ENCODE measurements at places on chromosomes 1 and 21. TPM values are rescaled to one million over a fixed set of nuclear protein-coding genes. Genes with fewer than 3 reads are reported as not detected.

- DNase-seq, result no peak
Measured at GRCh38 chr1:157151506-157151905, 13.3 kb upstream of the ETV3 start.

GRCh38 chr1:240500647-240501046 lies 111.3 kb downstream of the GREM2 start:
- DNase-seq, result no peak

Gene TMEM79
- total RNA-seq, result 2.2 TPM

Gene FAM43B
- total RNA-seq, result 3.9 TPM

DNA sequence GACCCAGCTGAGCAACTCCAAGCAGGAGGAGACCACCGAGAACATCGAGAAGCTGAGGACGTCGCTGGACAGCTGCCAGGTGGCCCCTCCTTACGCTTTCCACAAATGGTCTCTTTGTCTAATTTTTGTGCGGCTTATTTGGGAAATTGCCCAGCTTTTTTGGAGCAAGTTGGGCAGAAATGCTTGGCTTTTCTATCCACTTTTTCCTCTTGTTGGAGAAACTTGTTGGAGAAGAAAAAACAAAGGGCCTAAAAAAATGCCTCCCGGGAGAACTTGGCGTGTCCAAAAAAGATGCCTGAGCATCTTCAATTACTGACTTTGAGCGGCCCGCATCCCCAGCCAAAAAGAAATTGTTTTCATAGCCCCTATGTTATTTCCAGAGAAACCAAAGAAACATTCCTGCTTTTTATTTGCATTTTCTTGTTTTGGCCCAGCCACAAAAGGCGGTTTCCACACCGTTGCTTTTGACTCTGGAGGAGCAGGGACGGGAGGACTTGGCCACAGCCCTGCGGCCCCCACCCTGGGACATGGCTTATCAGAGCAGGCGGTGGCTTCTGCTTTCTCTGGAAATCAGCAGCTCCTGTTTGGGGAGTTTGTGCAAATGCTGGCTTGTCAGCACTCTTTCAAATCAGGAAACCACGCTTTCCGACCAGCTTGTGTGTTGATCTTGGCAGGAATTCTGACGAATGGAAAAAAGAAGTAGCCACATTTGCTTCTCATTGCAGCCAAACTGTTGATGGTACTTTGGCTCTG lies 81.2 kb upstream of the EFHD2 start:
- no peak for DNase-seq

Gene RHBG
- not detected for total RNA-seq

GRCh38 chr1:211986628-211987254 lies 48.6 kb downstream of the INTS7 start:
- DNase-seq, result no peak

GRCh38 chr1:99659755-99660210 lies 13.9 kb downstream of the PALMD start:
- no peak for DNase-seq

Gene MPZ
- 1.5 TPM for total RNA-seq

- DNase-seq, result no peak
Measured at GRCh38 chr1:159005161-159005560, 4.5 kb upstream of the IFI16 start.

Gene NPL
- 6.1 TPM for total RNA-seq

GRCh38 chr1:64171797-64172281 lies 31.6 kb upstream of the UBE2U start:
- DNase-seq, result no peak

- DNase-seq, result no peak
Measured at GRCh38 chr1:169483500-169483966, 2.2 kb downstream of the SLC19A2 start.

DNA sequence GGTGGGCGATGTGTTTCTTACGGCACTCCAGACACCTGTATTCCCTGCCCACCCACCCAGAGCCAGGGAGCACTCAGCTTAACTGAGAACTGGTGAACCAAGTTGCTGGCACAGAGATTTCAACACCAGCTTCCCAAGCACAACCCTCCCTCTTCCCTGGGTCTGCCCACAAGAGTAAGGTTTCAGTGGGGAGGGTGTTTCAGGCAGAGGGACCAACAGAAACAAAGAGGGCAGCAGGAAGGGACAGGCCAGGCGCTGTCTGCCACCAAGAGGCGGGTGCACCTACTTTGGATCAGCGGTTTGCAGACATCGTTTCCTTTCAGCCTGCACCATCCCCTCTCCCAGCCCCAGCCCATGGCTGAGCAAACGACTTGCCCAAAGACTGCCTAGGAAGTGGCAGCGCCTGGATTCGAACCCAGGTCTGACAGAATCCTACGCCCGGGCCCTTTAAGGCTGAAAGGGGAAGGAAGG lies 21.9 kb upstream of the ALDH4A1 start:
- no peak for DNase-seq

GRCh38 chr1:201703621-201704438 lies 125.1 kb upstream of the IPO9 start:
- DNase-seq, result peak; percentile 94

- no peak for DNase-seq
Measured at GRCh38 chr1:243819438-243819839, 30.6 kb downstream of the AKT3 start.

DNA sequence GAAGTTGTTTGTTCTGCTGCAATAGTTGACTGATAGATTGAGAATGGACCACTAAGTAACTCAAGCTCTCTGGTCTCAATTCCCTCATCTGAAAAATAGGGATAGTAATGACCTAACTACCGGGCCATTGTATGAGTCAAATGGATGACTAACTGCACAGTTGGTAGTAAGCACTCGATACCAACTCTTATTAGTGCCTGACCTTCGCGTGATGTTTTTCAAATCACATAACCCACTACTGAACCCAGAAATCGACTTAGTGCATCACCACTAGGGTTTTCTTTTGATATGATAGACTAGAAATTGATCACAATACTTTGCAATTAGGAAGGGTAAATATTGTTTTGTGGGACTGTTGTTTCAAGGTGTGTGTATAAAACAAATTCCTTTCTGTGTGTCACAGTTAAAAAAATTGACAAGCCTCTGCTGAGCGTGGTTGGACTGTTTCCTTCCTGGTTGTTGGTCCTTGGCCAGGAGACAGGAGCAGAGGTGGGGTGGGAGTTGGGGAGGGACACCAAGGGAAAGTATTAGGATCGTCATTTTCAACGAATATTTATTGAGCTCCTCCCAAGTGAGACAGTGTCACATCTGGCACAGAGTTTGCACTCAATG lies 54.0 kb upstream of the LRP8 start:
- no peak for DNase-seq

- no peak for DNase-seq
Measured at GRCh38 chr1:69611316-69611715, 43.6 kb downstream of the LRRC7 start.

DNA sequence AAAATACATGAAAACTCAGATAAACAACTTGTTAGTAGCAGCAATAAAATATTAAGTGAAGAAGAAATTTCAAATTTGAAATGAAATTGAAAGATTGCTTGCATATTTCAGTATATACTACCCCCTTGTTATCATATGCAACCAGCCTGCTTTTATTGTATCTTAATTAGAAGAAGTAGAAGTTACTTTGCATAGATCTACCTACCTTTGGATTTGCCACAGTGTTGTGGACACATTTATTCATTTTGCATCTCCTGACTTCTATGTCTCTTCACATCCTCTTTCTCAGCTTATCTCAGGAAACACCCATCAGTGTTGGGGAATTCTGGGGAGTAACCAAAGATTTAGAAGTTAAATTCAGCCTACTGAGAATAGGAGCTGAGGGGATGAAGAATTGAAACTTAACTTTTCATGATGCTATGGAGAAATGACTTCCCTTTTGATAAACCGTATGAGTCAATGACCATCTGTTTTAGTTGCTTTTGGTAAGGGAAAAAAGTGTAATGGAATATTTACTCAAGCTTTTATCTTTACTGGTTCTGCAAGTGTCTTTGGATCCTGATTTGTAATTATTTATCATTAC lies 96.9 kb downstream of the RGL1 start:
- no peak for DNase-seq

GRCh38 chr1:153540394-153541361 lies at the start of gene S100A5:
TSS of gene S100A5 (minus strand) at chr1:153540934. CDS start at chr1:153540191, 743 bp downstream.
- DNase-seq, result no peak

Gene TMOD4
- total RNA-seq, result not detected

DNA sequence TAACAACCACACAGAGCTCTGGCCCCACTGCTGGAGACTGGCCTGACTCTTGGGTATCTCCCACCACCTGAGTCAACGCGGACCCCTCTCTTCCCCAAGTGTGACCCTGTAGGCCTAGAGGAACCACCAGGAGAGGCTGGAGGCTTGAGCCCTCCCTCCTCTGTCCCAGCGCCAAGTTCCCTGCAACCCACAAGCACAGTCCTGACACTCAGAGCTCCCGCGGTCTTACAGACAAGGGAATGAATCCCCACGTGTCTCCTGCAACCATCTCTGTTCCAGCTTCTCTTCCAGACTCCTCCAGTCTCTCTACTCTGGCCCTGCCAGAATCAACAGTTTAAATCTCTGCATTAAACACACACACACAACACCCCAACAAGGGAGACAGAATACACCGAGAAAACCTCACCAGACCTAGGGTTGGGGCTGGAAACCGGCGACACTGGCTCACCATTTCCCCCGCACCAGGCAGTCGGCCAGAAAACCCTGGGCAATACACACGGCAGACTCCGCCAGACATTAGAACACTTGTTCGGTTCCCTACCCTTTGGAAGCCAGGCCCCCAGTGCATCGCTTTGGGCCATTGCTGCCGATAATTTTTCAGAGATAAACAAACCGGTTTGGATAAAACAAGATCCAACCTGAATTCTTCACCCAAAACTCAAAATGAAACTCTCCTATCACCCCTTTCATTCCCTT lies 21.7 kb downstream of the CASZ1 start:
- DNase-seq, result no peak

DNA sequence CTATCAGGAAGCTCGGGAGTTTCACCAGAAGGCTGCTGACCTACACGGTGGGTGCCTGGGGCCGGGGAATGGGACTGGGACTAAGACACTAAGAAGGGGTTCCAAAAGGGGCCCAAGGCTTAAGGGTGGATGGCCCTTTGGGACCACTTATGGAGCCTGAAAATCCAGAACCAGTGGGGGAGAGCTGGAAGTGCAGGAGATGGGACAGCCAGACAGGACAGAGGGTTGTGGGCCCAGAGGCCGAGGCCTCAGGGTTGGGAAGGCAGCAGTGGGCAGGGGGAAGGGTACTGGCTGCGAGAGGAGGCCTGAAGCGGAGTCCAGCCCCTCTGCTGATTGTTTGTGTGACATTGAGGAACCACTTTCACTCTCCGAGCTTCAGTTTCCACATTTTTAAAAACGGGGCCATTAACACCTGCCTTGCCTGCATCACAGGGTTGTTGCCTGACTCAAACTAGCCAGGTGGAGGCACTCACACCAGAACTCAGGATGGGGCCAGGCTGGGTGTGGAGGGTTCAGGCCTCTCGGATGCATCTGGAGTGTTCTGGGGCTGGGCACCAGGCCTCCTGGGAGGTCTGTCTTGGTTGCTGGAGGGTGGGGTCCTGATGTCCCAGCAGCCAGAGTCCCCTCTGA lies 3.0 kb downstream of the TTC24 start:
- no peak for DNase-seq

Gene C1orf87
- total RNA-seq, result not detected

- DNase-seq, result no peak
Measured at GRCh38 chr1:226555092-226555491, 6.5 kb downstream of the STUM start.

DNA sequence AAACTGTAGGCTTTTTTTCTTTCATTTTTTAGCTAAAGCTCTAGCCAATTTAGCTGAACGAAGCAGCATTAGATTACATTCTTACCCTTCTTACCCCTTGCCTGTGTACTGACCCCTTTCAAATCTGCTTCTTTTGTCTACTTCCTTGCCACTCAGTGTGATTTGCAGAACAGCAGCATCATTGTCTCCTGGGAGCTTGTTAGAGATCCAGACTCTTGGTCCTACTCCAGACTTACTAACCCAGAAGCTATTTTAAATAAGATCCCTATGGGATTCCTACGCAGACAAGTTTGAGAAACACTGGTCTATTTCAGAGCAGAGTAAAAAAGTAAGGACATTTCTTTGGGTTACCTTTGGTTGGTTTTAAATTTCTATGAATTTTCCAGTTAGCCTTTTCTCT lies 13.8 kb downstream of the LRRC39 start:
- no peak for DNase-seq

DNA sequence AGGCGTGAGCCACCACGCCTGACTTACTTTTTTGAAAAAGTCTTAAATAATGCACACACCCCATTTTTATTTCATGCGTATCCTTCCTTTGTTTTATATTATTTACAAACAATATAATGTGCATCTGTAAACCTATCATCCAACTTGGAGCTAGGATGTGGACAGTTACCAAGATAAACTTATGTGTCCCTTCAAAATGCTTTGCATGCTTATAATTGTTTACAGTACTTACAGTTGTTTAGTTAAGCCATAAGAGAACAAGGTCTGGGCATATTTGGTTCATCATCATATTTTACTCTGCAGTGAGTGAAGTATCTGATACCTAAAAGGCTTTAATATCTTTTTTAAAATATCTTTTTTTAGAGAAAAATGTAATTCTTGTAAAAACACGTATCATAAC lies 16.1 kb upstream of the HMGN1 start:
- DNase-seq, result no peak

DNA sequence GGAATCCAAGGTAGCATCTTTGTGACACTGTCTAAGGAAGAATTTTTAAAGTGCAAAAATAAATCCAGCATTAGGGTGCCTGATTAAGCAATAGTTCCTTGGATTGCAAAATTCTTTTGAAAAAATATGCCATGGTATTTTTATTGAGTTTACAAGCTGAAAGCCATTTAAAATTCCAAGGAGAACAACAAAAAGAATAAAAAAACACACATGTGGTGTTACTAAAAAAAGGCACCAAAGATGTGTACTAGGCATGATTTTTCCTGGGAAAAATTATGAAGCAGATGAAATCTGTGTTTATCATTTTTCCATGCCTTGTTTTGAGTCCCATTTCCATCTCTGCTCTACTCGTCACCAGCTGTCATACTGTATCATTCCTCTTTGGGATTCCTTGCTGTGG lies 157.0 kb upstream of the ZNHIT6 start:
- DNase-seq, result no peak

Data from cardiac septum (tissue), 1 donor.